ENCODE measurements at places on chromosomes 11 and 22.
A peak's percentile ranks its signal among the peaks of the same experiment; 100 is the strongest.

DNA sequence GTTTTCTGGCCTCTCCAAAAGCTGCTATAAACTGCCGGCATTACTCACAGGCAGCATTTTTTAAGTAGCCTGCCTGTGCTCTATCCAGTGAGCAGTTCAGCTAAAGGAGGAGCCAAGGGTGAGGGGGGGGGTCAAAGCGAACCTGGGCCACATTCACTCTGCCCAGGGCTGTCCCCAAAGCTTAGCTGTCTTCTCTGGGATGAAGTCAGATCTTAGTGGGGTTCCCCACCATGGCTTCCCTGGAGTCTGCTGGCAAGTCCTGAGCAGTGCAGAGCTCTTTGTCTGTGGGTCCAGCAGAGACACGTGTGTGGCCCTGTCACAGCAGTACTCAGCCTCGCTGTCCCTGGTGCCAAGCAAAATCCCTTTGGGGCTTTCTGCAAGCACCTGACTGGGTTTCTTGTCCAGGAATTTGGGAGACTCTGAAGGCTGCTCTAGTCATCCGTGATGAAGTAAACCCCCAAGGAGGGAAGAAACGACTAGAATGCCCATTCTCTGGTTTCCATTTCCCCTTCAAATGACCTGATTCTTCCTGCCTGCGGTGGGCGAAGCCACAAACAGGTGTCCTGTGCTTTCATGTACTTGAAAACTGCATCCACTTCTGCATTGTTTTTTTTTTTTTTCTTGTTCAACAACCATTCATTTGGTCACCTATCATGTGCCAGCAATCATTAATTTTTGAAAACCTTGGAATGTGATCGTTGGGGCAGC, 2.6 kb downstream of the KCNJ5 start:
- no peak for DNase-seq

- DNase-seq: no peak
These were observed 96.4 kb downstream of the PRMT3 start for GRCh38 chr11:20483931-20484330.

DNA sequence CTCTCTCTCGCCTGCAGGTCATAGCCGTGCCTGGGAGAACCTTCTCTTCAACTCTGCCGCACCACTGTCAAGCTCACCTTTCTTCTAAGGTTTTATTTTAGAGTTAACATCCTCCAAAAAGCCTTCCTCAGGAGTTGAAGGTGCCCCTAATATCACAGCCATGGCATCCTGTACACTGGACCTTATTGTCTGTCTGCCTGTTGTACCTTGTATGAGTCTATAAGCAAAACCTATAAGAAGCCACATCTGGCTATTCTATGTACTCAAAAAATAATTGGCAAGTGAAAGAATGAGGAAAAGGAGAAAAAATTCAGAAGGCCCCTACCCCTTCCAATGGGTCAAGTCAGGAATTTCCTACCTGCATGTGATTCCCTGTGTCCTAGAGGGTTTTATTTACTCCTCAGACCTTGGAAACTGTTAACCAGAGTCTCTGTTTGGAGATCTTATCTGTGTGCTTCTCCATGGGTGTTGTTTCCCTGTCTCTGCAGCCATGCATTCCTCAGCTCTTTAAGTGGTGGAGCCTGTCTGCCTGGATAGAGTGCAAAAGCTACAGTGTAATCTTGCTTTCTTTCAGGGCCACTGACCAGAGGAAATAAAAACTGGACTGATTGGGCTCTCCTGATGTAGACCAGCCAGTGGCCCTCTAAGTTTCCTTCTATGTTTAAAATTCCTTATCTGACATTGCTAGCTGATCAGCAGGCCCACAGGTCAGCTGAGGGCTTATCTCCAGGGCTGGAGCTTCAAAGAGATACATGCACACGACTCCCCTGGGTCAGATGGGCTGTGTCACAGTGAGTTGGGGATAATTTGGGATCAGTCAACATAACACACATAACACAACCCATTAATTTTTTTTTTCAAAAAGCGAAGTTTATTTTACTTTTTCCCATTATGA, 37.6 kb upstream of the TMEM135 start:
- no peak for DNase-seq

DNA sequence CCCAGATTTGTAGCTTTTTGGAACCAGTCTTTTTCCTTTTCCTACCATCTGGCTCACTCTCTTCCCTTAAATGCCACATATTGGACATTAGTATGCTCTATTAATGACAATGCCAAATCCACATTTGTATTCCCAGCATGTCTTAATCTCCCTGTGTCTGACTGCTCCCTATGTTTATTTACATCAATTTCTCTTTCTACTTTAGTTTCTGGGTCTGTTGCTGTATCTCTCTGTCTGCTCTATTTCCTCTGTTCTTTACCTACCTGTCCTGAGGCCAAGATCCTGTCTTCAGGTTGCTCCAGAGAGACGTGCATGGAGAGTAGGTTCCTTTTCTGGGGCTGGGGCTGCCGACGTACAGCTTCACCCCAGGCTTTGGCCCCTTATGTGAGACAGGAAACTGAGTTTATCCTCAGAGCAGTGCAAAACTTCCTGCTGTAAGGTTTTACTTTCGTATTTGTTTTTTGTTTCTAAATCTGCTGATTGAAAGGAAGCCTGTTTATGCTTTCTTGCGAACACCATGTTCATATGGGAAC, 25.6 kb downstream of the OR2AG2 start:
- DNase-seq: no peak

DNA sequence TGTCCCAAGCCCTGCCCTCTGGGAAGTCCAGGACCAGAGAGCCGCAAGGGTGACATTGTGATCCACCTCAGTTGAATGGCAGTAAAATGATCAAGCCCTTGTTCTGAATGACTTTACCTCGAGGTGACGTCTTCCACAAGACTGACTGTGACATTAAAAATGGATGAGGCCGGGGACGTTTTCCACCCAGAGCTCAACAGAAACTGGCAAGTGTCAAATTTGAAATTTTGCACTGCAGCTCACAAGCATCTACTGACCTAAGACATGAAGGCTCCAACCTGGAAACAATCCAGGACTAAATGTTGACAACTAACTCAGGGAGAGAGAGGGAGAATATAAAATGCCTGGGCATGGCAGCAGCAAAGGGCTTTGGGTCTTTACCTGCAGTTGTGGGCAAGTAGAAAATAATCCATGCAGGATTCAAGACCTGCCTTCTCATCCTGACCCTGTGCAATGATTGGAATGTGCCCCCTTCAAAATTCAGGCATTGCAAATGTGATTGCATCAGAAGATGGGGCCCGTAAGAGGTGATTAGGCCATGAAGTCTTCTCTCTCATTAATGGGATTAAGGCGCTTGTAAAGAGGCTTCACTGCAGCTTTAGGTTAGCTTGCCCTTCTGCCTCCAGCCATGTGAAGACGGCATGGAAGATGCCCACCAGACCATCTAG, 33.6 kb upstream of the CLMP start:
- no peak for DNase-seq

DNA sequence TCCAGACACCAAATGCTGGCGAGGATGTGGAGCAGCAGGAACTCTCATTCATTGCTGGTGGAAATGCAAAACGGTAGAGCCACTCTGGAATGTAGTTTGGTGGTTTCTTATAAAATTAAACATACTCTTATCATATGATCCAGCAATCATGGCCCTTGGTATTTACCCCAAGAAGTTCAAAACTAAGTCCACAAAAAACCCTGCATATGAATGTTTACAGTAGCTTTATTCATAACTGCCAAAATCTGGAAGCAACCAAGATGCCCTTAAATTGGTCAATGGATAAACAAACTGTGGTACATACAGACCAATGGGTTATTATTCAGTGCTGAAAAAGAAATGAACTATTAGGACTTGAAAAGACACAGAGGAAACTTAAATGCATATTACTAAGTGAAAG, 87.8 kb downstream of the APOL5 start:
- DNase-seq: no peak

- no peak for DNase-seq
These were observed 43.9 kb downstream of the RTN4R start for GRCh38 chr22:20224256-20224626.

DNA sequence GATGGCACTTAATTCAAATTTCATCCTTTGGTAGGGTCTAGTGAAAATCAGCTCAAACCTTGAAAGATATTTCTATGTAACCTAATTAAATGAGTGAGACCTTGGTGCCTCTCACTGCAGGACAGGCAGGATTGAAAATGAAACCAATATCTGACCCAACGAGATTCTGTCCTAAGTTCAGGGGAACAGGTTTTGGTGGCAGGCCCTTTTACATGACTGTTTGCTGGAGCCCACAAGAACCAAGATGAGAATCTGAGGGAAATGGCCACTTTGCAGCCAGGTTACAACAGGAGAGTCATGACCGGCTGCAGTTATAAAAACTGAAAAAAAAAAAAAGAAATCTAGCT, 130.2 kb downstream of the TRIM44 start:
- no peak for DNase-seq

GRCh38 chr11:48880021-48880441, 103.7 kb downstream of the TRIM51G start:
- DNase-seq: no peak

GRCh38 chr11:35458846-35459245, 39.5 kb upstream of the SLC1A2 start:
- DNase-seq: no peak

DNA sequence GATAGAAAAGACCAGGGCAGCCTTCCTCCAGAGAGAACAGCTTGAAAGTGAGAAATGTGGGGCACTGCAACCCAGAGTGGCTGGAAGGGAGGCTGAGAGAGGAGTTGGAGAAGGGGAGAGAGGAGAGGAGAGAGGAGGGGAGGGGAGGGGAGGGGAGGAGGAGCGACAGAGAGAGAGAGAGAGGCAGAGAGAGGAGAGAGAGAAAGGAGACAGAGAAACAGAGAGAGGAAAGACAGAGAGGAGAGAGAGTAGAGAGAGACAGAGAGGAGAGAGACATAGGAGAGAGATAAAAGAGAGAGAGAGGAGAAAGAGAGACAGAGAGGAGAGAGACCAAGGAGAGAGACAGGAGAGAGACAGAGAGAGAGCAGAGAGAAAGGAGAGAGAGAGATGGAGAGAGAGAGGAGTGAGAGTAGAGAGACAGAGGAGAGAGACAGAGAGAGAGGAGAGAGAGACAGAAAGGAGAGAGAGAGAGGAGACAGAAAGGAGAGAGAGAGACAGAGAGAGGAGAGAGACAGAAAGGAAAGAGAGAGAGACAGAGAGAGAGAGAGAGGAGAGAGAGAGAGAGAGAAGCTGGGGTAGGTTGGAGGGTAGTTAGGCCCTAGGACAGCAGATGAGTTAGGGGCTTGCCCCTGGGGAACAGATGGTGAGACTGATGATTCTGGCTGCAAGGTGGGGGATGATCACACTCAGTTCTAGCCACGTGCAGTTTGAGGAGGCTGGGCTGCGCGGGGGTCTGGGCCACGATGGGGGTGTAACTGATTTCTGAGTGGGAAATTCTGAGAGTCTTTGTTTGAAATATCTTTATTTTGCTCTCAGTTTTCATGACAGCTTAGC, 8.5 kb upstream of the SCYL1 start:
- DNase-seq: no peak

GRCh38 chr11:65577756-65578109, 1.9 kb downstream of the EHBP1L1 start:
- no peak for DNase-seq

DNA sequence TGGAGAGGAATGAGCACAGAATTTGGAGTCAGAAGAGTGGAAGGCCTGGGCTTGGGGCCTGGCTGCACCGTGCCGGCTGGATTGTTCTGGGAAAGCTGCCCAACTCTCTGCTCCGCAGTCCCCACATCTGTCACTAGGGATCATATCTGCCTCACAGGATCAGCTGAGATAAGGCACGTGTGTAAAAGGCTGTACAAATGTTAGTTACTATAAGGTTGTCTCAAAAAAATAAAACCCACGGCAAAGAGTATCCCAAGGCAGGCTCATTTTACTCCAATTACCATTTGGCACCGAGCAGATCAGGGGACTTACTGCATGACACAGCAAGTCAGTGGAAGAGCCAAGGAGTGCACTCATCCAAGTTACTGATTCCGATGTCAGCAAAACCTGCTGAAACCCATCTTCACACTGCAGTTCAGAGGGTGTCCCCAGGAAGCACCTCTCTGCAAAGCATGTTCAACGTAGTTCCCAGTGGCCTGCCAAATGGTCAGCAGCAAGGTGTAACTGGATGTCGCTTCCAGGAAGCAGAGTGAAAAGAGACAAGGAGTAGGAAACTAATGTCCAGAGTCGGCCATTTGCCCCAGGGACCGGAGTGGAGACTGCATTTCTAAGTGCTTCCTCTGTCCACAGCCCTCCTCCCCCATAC, 18.1 kb upstream of the MRTFA start:
- peak; percentile 23 for DNase-seq

DNA sequence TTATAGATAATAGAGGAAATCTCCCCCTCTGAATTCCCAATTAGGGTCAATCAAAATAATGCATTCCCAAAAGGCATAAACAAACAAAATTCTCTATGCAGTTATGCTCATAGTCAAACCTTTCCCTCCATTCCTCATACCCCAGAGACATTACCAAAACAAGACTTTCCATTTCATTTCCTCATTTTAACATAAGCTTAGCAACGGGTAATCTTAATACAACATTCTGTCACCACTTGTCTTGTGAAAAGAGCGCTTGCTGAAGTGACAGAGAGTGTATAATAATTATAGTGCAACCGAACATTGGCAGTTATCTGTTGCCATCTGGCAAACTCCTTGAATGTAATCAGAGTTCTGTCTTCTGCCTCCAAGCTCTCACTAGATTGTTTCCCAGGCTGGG, 1.2 kb upstream of the SLN start:
- DNase-seq: no peak

GRCh38 chr11:64164392-64165312, 1.3 kb downstream of the MACROD1 start:
- no peak for DNase-seq

DNA sequence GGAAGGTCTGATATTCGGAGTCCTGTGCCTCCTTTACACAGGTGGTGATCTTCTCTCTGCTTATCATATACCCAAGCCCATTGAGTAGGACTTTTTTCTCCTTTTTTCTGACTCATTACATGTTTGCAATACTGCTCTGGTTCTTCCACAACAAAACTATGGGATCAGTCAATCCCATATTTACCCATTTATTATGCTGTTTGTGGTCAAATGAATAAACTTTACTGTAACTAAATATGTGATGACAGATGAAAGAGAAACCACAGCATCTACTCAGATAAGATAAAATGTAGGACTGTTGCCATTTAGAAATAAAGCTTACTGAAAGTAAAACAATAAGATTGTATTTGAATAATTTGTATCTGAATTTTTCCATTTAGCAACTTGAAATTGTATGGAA, 958.7 kb upstream of the FAT3 start:
- no peak for DNase-seq

DNA sequence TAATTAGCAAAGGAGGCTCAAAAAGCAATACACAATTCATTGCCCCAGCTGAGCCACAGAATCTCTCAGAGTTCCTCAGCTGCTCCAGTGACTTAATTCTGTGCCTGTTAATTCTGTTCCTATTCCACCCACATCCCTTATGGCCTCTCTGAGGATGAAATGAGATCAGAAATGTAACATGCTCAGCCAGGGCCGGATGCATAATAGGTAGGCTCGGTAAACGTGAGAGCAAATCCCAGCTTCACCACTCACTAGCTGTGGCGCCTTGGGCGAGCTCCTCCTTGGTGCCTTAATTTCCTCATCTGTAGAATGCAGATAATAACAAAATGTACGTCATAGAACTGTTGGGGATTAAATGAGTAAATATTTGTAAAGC, 42.8 kb upstream of the DKK3 start:
- DNase-seq: no peak

Data from NCI-H2107 (cell line).